Activated CD4-positive, alpha-beta T cell treated with anti-CD3 and anti-CD28 coated beads, Interleukin-2, amount 50 U/mL, for 24 hours (primary cell): ENCODE measurements at places on chromosomes 11 and 22.

DNA sequence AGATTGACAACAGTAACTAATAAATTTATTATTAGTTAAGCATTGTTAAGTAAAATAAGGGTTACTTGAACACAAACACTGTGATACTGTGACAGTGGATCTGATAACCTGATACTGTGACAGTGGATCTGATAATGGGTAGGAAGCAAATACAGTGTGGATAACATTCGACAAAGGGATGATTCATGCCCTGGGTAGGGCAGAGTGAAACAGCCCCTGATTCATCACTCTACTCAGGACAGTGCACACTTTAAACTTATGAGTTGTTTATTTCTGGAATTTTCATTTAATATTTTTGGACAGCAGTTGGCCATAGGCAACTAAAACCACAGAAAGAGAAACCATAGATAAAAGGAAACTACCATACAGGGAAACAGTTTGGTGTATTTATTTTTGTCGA lies 60.8 kb upstream of the CTSC start:
- no peak for DNase-seq

- peak; percentile 99 for DNase-seq
Measured at GRCh38 chr11:57657194-57658022, at the start of gene CLP1. Gene CLP1, plus strand, starts transcription at chr11:57657762. Its CDS starts 1,715 bp downstream, at chr11:57659477.

DNA sequence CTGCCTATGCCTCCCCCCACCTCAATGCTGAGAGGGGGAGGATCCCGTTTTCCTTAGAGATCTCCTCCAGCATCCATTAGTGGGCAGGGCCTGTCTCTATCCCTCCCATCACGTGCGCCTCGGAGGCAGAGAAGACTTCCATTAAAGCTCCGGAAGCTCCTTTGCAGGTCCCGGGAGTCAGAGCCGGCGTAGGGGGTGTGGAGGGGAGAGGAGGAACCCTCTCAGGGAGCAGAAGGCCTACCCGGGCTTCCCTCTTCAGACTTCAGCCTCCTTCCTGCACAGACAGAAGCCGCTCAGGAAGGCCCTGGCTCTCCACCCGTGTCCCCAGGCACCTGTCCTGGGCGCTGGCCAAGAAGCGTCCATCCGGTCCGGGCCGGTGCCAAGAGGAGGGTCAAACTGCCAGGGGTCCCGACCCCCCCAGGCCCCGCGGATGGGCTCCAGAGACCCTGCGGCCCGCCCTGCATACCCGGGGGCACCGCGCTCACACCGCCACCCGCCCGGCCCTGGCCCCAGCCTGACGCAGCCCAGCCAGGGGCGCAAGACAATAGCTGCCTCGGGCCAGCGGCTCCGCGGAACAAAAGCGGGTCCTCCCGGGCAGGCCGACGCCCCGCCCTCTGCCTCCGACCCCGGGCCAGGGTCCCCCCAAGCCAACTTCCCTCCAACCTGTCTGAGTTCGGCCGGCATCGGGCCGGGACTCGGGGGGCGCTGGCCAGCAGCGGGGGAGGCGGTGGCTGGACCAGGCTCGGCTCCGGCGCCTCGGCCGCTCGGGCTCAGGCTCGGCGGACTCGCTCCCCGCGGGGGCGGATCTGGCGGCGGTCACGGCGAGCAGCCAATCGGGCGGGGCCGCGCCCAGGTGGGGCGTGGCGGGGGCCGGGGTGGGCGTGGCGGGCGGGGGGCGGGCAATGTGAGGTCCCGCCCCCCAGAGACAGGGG lies 29.9 kb downstream of the ARVCF start:
- peak; percentile 32 for DNase-seq

GRCh38 chr22:43996170-43996980 lies 27.7 kb upstream of the PARVB start:
- peak; percentile 54 for DNase-seq

GRCh38 chr11:1391165-1392075 lies 1.7 kb downstream of the BRSK2 start:
- no peak for DNase-seq

DNA sequence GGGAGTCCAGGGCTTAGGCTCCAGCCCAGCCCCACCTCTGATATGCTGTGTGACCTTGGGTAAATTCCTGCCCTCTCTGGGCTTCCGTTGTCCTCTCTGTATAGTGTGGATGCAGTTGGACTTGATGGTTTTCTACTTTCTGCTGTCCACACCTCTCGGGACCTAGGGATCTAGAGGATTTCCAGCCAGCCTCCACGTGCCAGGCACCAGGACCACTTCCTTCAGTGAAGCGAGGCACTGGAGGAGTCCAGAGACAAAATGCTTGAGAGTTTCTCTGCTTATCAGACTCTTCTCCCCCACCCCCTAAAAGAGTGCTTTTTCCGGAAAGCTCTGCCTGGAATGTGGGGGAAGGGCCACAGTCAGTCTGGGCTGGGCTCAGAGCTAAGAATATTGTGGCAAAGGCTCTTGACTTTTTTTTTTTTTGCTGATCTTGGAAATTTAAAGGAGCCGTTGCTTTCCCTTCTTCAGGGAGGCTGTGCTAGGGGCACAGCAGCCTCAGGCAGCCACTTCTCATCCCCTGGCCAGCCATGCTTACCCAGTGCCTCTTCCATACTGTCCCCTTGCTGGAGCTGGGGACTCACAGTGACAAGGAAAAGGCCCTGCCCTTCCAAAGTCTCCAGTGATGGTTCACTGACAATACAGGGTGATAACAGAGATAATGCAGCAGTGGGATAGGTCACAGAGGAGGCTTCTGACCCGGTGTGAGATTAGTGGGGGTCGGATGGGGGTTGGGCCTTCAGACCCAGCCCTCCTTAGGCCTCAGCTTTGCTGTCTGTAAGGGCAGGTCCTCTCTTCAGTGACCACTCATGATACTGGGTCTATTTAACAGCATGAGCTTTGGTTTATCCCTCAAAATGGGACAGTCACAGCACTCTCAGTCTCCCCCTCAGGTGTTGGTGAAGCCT lies 2.9 kb upstream of the SERPINH1 start:
- no peak for DNase-seq

DNA sequence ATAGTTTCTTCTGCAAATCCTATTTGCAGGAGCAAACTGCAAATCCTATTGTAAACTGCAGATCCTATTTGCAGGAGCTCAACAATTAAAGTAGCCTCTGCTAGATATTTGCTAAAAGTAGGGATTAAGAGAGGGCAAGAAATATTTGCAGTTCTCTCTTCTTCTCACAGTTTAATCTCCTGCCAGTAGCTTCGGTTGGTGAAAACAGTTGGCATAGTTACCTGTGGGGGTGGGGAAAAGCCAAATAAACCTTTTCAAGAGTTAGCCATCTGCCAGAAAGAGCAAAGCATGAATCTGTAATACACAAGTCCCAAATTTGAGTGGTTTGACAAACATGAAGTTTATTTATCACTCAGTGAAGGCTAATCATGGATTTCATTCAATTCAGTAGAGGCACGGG lies 942.5 kb downstream of the JRKL start:
- no peak for DNase-seq

GRCh38 chr11:127789927-127790326 lies 789.4 kb upstream of the KIRREL3 start:
- DNase-seq, result no peak

GRCh38 chr11:1784761-1785650 lies 21.3 kb upstream of the CTSD start:
- DNase-seq, result no peak

GRCh38 chr11:113289431-113290187 lies 24.8 kb upstream of the TTC12 start:
- DNase-seq, result peak; percentile 48

DNA sequence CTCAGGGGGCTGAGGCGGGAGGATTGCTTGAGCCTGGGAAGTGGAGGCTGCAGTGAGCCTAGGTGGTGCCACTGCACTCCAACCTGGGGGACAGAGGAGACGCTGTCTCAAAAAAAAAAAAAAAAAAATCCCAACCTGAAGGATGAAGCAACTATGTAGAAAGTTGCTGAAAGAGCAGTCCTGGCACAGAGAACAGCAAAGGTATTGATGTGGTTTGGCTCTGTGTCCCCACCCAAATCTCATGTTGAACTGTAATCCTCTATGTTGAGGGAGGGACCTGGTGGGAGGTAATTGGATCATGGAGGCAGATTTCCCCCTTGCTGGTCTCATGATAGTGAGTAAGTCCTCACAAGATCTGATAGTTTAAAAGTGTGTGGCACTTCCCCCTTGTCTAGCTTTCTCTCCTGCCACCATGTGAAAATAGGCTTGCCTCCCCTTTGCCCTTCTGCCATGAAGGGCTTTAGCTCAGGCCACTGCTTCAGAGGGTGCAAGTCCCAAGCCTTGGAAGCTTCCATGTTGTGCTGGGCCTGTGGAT lies 10.7 kb upstream of the SERPING1 start:
- DNase-seq, result no peak

DNA sequence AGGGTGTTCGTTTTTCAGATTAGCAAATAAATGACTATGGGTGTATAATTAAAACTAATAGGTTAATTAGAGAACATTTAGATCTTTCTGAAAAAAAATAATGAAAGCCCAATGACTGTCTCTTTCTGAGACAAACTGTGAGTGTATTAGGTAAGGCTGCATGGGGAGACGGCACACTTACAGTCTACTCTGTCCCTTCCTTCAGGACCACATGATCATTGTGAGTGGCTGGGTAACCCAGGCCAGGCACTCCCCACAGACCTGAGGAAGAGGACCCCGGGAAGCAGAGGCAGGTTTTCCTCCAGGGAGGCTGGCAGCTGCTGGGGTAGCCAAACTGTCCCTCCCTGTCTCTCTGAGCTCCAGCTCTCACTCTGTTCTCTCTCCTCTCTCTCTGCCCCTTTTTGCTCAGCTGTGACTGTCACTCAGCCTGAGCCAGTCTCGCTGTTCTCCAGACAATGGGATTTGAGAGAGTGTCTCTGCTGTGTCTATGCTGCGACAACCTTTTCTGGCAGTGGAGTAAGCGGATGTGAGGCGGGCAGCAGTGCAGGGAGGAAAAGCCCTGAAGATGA lies 83.1 kb upstream of the NCAM1 start:
- DNase-seq, result no peak

- DNase-seq, result peak; percentile 38
Measured at GRCh38 chr11:102451681-102452460, 694 bp downstream of the TMEM123 start.

DNA sequence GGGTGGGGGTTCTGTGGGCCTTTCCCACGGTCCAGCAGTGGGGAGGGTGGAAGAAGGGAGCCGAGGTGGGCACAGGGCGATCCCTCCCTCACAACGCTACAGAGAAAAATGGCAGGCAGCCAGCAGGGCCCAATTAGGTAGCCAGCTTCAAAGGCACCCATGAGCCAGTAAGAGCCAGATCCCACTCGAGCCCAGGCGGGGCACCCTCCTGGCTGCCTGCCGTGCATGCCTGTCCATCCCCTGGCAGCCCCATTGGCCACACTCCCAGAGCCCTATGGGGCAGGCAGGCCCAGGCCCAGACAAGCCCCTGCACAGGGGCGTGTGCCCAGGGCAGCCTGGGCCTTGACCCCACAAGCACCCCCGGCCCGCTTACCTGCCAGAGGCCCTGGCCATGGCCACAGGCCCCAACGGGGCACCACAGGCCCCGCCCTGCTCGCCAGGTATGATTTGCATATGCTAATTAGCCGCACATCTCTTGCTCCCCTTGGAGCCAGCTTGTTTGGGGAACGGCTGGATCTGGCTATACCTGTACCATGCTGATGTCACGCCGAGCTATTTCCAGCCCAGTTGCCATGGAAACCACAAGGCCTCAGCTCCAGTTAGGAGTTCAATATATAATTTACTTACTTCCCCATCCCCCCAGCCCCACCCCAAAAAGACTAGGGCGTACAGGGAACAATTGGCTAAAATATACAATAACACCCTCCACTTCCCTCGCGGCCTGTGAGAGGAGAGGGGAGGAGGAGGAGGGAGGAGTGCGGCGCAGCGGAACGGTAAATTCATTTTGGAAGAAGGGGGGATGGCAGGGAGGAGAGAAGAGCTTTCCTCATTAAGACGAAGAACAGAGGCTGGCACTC lies 47.5 kb upstream of the TCF20 start:
- no peak for DNase-seq

- no peak for DNase-seq
Measured at GRCh38 chr11:94338651-94339050, 34.3 kb downstream of the IZUMO1R start.

- DNase-seq, result no peak
Measured at GRCh38 chr11:117909611-117910382, 19.4 kb downstream of the TMPRSS13 start.

DNA sequence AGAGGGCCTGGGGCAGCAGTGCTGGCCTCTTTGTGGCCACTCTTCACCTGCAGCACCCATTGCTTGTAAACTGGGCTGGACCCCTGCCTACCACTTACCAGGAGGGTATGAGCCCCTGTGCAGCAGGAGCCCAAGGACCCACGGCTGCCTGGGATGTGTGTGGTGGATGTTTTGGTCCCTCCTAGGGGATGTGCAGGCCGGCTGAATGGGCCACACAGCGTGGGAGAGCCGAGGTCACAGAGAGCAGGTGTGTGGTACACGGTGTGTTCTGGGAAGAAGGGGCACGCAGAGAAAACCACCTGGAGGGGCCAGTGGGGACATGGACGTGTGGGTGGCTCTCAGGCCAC lies 19.3 kb upstream of the GNB1L start:
- no peak for DNase-seq

- DNase-seq, result no peak
Measured at GRCh38 chr11:61820174-61820573, 3.4 kb upstream of the FADS1 start.

GRCh38 chr11:86473991-86474833 lies 99.5 kb downstream of the CCDC81 start:
- DNase-seq, result no peak

DNA sequence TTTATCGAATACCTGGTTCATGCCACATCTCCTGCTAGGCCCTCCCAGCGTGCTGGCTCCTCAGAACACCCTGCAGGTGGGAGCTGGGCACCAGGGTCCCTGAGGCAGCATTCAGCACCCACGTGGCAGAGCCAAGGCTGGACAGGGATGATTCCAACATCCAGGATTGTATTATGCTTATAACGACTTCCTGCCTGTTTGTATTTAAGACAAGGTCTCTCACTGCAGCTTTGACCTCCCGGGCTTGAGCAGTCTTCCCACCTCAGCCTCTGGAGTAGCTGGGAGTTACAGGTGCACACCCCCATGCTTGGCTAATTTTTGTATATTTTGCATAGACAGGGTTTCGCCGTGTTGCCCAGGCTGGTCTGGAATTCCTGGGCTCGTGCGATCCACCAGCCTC lies 64.7 kb upstream of the WNT7B start:
- no peak for DNase-seq

- peak; percentile 65 for DNase-seq
Measured at GRCh38 chr22:22877523-22878210, 9.9 kb upstream of the IGLL5 start.

GRCh38 chr11:132106096-132106982 lies 735.9 kb downstream of the NTM start:
- DNase-seq, result no peak
